ENCODE measurements at places on chromosomes 4 and X.

- DNase-seq, result no peak
These were observed 30.9 kb downstream of the REELD1 start for GRCh38 chr4:146245246-146245645.

DNA sequence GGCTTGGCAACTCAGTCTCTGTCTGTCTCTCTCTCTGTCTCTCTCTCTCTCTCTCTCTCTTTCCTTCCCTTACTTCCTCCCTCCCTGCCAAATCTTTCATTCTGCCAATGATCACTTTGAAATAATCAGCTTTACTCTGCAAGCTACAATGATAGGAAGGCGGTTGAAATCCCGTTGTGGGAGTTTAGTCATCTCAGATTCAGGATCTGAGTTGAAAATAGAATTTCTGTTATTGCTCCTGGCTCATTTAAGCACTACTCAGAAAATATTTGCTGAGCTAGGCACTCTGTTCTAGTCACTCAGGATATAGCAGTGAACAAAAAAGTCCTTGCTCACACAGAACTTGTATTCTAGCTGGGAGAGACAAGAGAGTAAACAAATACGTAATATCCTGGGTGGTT, 56.3 kb upstream of the DCTD start:
- DNase-seq, result no peak

DNA sequence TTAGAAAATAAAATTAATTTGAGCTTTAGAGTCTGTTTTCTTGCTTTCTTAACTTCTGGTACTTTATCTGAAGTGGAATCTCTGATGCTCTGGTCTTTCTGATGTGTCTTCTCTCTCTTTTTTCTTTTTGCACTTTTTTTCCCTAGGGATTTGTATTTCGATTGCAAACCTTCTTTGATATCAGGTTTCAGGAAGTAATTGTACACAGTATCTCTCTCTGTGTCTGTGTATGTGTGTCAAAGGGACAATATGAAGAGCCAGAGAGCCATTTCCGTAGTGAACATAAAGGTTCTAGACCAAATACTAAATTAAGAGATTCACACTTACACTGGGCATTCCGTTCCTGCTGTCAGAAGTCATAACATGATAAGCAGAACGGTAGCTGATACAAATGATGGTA, 325.0 kb downstream of the PCDH7 start:
- DNase-seq, result no peak

DNA sequence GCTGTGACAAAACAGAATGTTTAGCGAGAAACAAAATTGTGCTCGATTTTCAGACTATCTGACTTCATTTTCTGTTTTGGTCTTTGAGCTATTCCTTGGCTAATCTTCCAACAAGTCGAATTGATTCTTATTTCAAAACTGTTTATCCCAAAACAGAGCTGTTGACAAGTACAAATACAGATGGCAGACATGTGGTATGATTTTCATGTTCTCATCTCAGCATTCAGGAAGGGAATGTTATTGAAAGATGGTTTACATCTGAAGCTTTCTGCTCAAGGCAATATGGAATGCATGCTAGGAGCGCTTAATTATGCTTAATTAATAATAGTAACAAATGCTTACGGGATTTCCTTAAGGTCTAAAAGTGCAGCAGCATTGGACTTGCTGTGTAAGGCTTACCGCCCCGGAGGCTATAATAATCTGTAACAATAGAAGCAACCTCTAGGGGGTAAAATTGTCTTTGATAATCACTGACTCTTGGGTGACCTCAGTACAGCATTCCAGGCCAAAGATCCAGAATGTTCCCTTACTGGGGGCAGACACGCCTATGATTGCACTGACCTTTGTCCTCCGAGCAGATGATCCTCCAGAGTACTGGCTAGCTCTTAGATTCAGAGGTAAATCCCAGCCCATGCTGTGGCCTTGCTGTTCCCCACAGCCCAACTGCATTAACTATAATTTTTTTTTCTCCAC, 16.4 kb downstream of the LSM6 start:
- DNase-seq, result no peak

- no peak for DNase-seq
These were observed 373.1 kb upstream of the LCORL start for GRCh38 chr4:18394656-18395055.

DNA sequence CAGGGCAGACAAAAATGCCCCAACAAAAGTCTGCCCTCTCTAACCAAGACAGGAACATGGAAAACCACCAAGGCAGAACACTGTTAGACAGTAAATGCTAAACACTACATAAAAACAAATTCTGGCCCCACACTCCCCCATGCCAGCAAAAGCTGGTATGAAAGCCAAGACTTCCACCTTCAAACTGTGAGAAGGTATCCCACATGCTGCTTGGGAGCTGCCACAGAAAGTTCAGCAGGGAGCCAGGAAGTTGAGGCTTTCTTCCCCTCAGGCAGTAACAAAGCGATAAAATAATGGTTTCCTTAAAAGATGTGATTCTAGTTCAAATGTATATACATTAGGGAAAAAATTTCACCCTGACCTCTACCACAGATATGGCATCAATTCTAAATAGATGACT, 770.4 kb upstream of the NDST4 start:
- no peak for DNase-seq

- DNase-seq, result no peak
These were observed 13.1 kb upstream of the SULT1B1 start for GRCh38 chr4:69773484-69773883.
